ENCODE measurements at places on chromosomes 1 and 21.
A peak's percentile ranks its signal among the peaks of the same experiment; 100 is the strongest.

- no peak for DNase-seq
Observed at GRCh38 chr1:16451841-16452528, 11.5 kb downstream of the NECAP2 start.

DNA sequence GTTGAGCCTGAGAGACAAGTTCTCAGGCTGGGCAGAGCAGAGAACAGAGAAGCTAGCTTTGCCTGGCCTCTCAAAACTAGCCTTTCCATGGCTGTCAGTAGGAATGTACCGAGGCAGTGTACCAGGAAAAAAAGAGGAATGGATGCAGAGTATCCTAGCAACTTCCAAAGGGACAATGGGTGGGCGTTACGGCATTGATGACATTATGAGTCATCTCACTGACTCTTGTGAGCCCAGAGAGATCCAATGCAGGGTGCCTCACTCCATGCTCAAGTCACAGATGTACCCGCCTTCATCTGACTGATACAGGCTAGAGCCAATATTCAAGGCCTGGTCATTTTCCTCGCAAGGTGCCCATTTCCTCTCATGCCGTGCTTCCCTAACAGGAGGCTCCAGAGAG, 51.4 kb upstream of the C8B start:
- DNase-seq: no peak

GRCh38 chr1:234553240-234554188, 56.5 kb downstream of the IRF2BP2 start:
- peak; percentile 19 for DNase-seq

- no peak for DNase-seq
Observed at GRCh38 chr1:10489291-10490055, 14.7 kb downstream of the PEX14 start.

DNA sequence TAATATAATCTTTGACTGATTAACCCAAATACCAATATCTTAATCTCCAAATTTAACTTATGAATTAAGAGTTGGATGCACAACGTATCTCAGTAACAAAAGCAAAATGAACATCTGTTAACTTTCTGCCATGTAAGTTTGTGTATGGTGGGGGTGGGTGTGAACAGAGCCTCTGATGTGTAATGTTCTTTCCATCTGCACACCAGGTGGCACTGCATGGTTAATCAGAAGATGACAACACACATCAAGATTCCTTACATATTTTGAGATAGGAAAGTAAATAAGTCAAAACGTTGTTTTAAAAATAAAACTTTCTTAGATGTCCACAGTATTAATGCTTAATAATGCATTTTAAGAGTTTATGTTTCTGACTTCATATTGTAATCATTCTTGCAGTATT, 251.9 kb downstream of the DPYD start:
- DNase-seq: no peak

DNA sequence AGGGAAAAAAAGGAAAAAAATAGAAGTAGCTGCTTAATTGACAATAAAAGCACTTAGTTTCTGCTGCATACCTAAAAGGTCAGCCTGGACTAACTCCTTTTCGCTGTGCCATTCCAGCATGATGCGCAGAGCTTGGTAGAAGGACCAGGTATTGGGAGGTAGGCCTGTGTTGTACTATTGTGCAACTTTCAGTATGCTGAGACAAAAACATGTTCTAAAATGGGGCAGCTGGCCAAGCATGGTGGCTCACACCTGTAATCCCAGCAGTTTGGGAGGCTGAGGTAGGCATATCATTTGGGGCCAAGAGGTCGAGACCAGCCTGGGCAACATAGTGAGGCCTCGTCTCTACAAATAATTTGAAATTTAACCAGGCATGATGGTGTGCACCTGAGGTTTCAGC, 15.0 kb upstream of the SCCPDH start:
- no peak for DNase-seq

GRCh38 chr1:234963180-234963903, 165.3 kb downstream of the TOMM20 start:
- peak; percentile 32 for DNase-seq

DNA sequence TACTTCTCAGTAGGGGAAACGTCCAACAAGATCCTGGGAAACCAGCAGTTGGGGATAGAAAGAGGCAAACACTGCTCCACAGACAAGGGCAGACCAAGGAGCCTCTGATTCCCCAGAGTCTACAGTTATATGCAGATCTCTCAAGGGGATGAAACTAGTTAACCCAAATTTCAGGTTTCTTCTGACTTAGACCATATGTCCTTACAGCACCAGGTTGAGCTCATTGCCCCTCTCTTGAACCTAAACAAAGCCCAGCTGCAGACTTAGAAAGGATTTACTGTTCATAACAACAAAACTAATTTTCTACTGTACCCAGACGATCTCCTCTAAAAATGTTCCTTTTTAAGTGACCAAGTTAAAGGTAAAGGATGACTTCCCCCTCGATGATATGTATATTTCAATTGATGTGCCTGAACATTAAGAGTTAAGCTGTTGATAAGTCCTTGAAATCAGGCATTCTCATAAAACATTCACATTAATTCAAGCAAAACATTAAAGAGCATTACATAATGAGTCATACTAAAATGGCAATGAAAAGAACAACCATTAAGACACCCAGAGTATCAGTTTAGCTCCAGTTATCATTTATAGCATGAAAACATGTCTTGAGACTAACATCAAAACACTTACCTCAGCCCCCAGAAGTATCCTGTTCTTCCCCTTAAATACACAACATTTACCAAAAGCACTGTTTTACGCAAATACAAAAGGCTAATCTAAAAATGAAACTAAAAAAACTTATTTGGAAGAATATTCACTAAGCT, 24.1 kb downstream of the SMYD3 start:
- DNase-seq: no peak

All from midbrain (tissue), 1 donor.